ENCODE measurements at places on chromosomes 16 and 17.
A peak's percentile ranks its signal among the peaks of the same experiment; 100 is the strongest.

DNA sequence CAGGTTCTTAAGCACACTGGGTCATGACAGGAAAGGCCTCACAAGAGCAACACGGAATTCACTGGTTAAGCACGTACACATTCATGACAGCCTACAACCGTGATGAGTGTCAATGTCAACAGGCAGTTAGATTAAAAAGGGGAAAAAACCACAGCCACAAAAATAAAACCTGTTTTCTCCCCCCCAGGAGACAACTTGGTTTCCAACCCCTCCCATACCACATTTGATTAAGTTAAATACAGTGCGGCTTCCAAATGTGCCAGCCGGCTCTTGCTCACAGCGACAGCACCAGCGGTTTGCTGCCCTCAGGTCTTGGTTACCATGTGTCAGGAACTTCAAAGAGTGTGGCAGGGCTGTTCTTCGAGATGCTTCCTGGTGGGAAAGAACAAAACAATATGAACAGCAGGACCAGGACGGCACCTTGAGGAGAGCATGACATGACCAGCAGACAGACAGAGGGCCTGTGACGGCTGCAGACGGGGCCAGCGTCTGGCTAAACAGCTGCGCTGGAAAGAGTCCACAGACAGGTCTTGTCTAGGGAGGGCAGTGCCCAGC, 193.6 kb downstream of the PARN start:
- no peak for DNase-seq

GRCh38 chr17:77318491-77319210, 177.9 kb downstream of the SEC14L1 start:
- DNase-seq, result peak; percentile 56

DNA sequence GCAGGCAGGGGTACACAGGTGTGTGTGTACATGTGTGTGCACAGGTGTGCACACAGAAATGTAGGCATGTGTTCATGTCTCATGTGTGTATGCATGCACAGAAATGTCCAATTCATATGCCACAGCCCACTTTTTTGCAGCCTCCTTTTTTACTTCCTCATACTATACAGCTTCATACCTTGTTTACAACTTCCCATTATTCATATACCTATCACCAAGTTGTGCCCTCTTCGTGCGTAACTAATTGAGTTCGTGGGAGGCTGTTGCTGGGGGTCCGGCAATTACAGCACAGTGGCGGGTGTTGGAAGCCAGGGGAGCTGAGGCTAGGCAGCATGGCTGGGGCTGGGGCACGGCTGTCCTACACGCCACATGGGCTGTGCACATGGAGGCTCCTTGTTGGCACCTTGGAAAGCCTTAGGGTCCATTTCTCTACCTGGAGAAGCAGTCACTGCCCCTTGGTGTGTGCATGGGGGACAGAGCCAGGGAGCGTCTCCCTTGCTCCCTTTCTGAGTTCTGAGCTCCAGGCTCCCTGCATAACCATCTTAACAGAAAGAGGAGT, 266.7 kb downstream of the ENGASE start:
- no peak for DNase-seq

GRCh38 chr17:18860161-18860972, 2.4 kb downstream of the PRPSAP2 start:
- DNase-seq, result no peak

- DNase-seq, result no peak
Observed at GRCh38 chr17:17125136-17126084, 80.7 kb downstream of the PLD6 start.

GRCh38 chr16:55943267-55943666, 68.1 kb upstream of the CES5A start:
- peak; percentile 42 for DNase-seq

DNA sequence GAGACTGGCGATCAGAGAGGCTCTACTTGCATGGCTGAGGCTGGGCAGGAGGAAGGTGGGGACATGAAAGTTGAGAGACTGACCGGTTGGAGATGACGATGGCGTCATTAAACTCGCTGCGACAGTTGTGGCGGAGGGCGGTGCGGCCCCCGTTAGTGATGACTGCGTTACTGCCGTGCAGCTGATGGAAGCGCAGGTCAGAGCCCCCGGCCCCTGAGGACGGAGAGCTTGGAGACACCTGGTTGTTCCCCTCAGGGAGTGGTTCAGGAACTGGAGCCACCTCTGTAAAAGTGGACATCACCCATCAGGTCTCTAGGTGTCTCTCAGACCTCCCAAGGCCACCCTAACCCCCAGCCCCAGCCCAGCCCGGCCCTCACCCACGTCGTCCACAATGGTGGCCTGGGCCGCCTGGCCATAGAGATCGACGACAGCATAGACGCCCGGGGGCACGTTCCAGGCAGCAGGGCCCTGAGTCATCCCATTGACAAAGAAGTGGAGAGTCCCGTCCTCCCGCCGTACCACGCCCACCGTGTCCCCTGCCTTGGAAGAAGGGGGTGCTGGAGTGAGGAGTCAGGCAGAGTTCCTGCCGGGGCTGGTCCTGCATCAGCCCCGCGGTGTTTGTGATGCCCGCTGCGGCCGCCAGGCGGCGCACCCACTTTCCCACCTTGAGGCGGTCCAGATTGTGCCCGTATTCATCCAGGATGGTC, 5.3 kb downstream of the NEURL4 start:
- DNase-seq, result peak; percentile 73

- no peak for DNase-seq
Observed at GRCh38 chr17:9237661-9238301, 216.5 kb downstream of the NTN1 start.

- peak; percentile 96 for DNase-seq
Observed at GRCh38 chr17:2049333-2050299, 5.3 kb upstream of the HIC1 start.

DNA sequence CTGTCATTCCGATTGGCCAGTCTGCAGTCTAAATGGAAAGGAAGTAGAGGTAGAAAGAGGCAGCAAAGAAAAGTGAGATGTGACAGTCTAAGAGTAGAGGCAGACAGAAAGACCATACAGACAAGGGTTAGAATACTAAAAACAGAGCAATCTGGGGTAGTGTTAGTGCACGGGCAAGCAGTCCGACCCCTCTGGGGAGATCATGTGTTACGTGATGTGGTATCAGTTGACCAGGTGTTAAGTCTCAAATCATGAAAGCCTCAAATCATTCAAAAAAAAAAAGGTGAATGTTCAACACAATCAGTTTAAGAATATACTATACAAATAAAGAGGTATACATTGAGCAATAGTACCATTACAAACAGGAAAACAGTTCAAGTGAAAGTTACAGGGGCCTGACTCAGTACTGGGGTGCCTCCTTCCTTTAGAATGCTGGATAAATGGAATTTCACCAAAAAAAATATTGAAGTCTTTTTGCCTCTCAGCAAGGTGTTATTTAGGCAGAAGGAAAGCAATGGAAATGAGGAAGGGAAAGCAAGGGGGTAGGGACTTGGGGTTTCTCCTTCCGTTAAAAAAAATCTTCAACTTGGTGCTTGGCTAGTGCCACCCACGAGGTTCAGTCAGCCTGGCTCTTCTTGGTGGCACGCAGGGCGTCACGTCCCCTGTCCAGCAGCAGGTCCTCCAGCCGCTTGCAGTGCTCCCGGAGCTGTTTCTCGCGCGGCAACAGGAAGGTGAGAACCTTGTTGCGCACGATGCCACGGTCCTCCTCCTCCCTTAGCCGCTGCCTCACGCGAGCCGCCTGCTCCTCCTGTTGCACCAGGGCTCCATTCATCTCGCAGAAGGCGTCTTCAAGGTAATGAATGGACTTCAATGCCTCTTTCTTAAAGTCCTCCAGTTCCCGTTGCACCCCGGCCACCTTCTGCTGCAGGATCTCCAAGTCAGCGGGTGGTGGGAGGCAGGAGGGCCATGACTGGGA, 616 bp downstream of the CCDC182 start:
- DNase-seq, result no peak

DNA sequence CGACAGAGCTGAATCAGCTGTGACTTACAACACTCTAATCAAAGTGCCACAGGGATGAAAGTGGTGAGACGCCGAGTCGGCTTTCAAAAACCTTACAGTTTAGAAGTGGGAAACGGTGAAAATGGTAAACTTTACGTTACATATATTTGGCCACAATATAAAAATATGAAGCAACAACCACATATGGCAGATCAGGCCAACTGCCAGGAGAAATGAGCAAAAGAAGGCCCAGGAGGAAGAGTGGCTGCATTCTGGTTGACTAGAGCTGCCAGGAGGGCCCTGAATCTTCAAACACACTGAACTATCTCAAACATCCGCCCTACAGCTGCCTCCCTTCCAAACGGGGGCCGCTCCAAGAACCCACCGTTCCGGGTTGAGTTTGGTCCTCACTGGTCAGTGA, 56.3 kb downstream of the MRM3 start:
- no peak for DNase-seq

- no peak for DNase-seq
Observed at GRCh38 chr17:10687499-10687898, 9.8 kb downstream of the SCO1 start.

DNA sequence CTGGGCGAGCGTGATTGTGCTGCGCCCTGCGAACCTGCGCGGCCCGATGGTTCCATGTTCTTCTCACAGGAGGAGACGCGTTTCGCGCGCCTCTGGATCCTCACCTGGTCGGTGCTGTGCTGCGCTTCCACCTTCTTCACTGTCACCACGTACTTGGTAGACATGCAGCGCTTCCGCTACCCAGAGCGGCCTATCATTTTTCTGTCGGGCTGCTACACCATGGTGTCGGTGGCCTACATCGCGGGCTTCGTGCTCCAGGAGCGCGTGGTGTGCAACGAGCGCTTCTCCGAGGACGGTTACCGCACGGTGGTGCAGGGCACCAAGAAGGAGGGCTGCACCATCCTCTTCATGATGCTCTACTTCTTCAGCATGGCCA, 1.0 kb downstream of the FZD2 start:
- no peak for DNase-seq

DNA sequence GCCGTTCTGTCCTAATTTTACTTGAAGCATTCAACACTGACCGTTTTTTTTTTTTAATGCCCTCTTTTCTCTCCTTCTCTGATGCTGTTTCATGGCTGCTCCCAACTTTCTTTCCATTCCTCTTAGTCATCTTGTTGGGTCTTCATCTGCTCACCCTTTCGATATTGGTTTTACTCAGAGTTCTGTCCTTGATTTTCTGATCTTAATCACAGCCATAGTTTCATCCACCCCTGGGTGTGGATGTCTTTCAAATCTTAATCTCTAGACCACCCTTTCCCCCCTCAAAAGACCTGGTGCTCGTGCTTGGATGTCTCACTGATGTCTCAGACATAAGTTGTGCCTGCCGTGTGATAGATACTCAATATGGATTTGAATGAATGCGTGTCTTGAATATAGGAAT, 22.4 kb downstream of the NDEL1 start:
- no peak for DNase-seq

DNA sequence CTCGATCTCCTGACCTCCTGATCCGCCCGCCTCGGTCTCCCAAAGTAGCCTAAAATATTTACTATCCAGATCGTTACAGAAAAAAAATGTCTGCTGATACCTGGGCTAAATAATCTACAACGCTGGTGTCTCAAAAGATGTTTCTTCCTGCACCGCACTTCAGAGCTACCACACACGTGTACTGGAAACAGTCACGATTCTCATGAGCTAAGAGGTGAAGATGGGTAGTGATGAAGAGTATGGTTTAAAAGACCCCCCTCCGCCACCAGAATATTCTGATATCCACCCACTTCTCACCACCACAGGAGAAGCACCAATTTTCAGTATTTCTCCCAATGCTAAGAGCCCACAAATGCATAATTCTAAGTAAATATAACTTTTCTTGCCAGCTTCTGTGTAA, 50.2 kb downstream of the SMG6 start:
- no peak for DNase-seq

DNA sequence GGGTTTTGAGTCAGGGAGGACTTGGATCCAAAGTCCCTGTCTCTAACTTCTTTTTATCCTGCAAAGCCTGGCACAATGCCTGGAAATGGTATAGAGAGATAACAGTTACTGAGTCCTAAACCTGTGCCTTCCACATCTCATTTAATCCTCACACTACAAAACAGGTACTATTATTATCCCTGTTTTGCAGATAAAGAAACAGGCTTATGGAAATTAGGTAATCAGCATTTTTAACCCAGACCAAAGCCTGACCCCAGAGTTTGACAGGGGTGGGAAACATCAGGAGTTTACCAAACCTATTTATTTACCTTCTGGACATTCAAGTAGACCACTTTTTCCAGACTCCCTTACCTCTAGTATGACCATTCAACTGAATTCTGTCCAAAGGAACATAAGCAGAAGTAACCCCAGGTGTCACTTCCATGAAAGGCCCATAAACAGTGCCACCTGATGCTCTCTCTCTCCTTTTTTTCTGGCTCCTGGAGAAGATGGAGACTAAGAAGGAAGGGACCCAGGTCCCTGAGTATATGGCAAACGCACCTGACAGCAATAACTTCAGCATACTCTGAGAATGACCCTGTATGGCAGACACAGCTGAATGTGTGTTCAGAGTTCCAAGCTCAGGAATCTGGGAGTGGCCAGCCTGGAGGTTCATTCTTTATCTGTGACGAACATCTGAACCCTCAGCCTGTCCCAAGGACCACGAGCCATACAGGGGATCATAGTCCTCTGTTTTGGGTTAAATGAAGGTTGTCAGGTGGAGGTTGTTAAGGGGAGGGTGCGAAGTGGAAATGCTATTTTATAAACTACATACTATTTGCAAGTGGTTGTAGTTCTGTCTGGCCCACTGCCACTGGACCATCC, 62.7 kb downstream of the HLF start:
- DNase-seq, result no peak

DNA sequence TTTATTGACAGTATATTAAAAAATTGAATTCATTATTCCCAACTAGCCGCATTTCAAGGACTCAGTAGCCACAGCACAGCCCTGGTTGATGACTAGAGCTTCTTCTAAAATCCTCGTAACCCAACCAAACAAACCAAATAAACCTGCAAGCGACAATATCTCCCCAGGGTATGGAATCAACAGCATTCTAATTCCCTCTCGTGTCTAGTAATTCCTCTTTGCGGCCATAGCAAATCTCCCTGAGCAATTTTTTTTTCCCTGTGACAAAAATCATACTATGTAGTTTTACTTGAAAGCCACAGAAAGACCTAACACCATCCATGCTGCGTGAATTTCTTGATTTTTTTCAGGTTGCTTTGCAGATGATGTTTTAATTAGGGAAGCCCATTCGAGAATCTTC, 143.4 kb upstream of the MYOCD start:
- DNase-seq, result no peak

Data from Karpas-422 (cell line).